Panc1 (cell line): ENCODE measurements at places on chromosomes 5 and 9.

GRCh38 chr9:22216730-22217172, 207.6 kb upstream of the CDKN2B start:
- DNase-seq, result no peak

- peak; percentile 87 for DNase-seq
Observed at GRCh38 chr5:112958093-112959088, 18.2 kb upstream of the DCP2 start.

DNA sequence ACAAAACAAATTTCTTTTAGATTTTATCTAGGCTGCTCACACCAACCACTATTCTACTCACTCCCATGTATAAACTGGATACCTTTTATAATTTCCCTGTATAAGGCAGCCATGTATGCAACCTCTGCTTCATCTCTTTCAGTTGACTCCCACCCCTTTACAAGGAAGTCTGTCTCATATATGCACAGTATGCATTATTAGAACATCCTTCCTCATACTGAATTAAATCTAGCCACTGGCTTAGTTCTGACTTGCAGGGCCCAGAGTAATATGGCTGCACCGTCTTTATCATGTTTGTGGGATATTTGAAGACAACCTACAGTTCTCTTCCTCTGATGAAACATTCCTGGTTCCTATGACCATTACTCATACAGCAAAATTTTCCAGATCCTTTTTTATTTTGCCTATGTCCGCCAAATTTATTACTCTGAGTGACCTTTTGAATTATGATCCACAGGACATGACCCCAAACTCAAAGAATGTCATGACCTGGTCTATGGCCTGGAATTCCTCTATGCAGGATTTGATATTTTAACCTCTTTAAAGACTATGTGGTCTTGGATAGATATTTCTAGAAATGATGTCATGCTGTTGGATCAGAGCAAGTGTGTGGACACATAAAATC, 76.6 kb upstream of the ITGA1 start:
- DNase-seq, result no peak

- DNase-seq, result no peak
Observed at GRCh38 chr5:177431317-177432142, 5.1 kb downstream of the GRK6 start.

- no peak for DNase-seq
Observed at GRCh38 chr5:98187945-98188344, 585.5 kb upstream of the RGMB start.

GRCh38 chr5:36373527-36374086, 71.9 kb upstream of the RANBP3L start:
- DNase-seq, result no peak

DNA sequence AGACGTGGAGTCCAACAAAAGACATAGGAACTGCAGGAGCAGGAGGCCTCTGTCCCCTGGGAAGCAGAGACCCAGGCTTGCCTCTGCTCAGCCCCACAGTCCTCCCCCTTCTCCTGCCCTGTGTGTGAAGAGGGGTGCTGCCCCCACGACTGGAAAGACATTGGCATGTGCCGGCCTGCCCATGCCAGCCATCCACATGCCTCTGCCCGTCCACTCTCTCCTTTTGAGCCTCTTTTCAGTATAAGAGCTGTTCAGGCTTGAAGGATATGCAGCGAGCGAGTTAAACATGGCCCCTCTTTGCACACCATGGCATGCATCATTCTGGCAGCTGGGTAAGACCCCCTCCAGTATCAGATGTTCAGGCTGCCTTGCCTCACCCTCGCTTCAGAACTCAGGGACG, 159.7 kb upstream of the OTULINL start:
- no peak for DNase-seq

- DNase-seq, result no peak
Observed at GRCh38 chr5:30968971-30969370, 224.5 kb upstream of the CDH6 start.

DNA sequence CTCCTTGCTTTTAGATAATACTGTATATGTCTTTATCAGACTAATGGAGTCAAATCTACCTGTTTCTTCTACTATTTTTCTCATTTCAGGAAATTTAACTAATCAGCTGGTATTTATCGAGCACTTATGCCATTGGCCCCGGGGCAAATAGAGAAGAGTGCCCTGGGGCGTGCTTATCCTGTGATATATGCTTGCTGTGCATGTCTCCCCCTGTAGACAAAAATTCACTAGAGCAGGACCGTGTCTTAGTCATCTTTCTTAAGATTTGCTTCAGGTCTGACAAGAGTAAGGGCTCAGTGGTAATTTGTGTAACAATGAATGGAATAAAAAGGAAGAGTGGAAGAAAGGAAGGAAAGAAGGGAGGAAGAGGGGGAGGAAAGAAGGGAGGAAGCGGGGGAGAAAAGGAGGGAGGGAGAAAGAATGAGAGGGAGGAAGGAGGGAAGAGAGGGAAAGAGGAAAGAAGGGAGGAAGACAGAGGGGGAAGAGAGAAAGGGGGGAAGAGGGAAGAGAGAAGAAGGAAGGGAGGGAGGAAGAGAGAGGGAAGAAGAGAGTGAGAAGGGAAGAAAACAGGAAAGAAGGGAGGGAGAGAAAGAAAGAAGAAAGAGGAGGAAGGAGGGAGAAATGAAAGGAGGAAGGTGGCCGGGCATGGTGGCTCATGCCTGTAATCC, 295.7 kb upstream of the PANK3 start:
- DNase-seq, result no peak

- DNase-seq, result no peak
Observed at GRCh38 chr5:56589481-56589860, 225.9 kb upstream of the MAP3K1 start.

DNA sequence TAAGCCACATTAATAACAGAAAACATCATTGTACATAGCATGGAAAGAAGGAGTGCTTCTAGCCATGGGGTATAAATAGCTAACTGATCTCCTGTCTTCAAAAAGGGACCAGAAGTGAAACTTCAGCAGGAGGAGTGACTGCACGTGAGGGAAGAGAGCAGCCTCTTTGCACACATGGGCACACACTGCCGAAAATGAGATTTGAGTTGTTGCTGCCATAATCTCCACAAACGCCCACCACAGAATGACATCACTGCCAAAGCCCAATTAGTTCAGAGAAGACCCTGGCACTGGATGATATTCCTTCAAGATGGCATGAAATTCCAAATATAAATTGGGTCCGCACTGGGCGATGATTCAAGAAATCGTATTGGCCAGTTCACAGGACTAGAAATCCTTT, 238.9 kb upstream of the NR4A3 start:
- DNase-seq, result no peak

DNA sequence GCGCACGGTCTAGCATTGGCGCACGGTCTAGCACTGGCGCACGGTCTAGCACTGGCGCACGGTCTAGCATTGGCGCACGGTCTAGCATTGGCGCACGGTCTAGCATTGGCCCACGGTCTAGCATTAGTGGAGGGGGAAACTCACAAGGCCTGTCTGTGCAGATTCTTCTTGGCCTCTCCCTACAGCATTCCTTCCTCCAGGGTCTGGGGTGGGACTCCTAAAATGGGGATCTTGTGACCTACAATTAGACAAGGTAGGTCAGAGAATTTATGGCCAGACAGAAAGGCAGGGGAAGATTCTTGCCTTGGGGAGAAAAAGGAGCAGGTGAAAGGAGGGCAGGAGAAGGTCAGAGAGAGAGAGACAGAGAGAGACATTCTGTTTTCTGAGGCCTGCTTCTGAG, 5.4 kb upstream of the GBGT1 start:
- no peak for DNase-seq

- DNase-seq, result no peak
Observed at GRCh38 chr9:126157826-126158587, 168.6 kb upstream of the MVB12B start.

- no peak for DNase-seq
Observed at GRCh38 chr9:76573905-76574760, 115.2 kb downstream of the GCNT1 start.

- no peak for DNase-seq
Observed at GRCh38 chr9:21811914-21812313, 9.5 kb downstream of the MTAP start.

DNA sequence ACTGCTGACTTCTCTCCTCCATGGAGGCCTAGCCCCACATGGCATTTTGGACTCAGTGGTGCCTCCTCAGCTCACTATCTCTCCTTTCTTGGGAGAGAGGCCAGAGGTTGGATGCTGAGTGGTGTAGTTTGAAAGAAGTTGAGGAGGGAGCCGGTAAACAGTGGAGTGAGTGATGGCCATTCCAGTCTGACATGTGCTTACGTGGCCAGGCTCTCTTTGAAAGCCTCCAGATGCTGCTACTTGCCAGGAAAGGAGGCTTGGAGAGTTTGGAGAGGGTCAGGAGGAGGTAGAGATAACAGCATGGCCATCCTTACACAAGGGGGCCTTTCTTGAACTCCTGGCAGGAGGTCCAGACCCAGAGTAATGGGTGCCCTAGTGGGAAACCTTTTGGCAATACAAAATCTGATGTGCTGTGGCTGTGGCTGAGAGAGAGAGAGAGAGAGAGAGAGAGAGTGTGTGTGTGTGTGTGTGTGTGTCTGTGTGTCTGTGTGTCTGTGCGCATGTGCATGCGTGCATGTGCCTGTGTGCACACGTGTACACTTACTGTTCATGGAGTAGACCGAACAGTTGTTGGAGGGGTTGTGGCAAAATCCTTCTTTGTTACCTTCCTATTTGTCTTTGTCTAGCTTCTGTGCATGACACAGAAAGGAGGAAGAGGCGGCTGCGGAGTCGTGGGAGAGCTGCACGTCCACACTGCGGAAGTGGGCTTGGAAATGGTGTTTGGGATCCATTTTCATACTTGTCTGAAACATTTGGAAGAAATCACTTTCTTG, 37.8 kb downstream of the RALGPS1 start:
- no peak for DNase-seq

DNA sequence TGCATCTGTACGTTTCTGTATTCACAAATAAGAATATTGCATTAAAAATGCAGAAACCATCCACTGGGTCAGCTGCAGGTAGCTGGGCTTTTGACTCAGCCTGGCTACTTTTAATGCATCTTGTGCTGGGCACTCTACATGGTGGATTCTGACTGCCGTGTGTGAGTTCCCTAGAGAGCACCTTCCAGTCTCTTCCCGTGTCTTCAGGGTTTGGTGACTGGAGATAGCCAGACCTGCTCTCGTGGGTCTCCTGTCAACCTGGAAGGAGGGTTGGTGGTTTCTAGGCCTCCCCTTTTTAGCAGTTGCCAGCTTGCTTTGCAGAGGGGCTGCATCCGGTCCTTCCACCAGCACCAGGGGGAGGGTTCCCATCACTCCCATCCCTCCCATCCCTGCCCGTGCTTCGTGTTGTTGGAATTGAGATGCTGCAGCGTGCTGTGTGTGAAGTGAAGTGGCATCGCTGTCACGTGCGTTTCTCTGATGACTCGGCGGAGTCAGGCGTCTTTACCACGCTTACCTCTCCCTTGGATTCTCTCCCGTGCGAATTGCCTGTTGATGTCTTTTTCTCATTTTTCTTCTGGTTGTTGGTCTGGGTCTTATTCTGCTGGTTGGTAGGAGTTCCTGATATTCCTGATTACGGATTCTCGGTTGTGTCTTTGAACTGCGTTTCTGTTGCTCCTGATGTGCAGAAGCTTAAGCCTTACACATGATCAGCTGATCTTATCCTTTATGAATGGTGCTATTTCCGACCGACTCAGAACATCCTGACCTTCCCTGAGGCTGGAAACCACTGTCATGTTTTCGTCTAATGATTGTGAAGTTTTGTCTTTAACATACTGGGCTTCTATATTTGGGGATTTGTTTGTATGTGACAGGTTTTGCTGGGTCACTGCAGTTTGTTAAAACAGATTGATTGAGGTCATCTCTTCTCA, 16.9 kb downstream of the FBXW5 start:
- no peak for DNase-seq

GRCh38 chr9:98516897-98517503, 191.7 kb downstream of the GABBR2 start:
- DNase-seq, result no peak

GRCh38 chr5:57304931-57305330, 131.1 kb downstream of the GPBP1 start:
- no peak for DNase-seq

DNA sequence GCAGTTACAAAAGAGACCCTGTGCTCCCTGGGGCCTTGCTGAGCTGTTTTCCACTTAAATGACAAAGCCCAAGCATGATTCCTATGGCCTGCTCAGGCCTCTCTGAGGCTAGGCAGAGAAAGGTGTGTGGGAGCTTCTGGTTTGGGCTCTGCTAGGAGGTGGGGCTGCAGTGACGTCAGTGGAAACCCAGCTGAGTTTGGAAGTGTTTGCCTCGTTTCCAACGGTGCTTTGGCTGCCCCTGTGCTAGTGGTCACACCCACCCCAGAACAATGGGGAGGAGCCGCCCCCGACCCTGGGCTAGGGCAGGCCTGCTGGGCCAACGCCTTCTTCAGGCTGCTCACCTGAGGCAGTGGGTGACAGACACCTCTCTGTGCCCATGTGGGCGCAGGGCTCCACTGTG, 10.4 kb downstream of the ANGPTL2 start:
- no peak for DNase-seq

GRCh38 chr9:138117836-138118235, 240.3 kb downstream of the CACNA1B start:
- DNase-seq, result no peak

- DNase-seq, result no peak
Observed at GRCh38 chr9:6884101-6884500, 126.3 kb downstream of the KDM4C start.

DNA sequence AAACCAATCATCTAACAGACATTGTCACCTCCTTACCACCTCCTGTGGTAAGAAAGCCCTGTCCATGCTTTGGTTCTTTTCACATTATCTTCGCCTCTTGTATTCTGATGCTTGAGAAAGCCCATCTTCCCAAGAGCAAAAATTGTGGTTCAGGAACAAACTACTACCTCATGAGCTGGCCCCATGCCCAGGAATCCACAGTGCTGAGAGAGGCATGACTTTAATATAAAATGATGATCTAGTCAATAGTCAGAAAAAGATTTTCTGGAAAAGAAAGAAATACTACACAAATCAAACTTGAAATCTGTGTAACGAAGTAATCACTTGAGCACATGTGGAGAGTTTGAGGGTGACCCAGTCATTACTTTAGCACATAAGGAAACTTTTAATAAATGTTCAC, 94.7 kb downstream of the FGF10 start:
- no peak for DNase-seq

DNA sequence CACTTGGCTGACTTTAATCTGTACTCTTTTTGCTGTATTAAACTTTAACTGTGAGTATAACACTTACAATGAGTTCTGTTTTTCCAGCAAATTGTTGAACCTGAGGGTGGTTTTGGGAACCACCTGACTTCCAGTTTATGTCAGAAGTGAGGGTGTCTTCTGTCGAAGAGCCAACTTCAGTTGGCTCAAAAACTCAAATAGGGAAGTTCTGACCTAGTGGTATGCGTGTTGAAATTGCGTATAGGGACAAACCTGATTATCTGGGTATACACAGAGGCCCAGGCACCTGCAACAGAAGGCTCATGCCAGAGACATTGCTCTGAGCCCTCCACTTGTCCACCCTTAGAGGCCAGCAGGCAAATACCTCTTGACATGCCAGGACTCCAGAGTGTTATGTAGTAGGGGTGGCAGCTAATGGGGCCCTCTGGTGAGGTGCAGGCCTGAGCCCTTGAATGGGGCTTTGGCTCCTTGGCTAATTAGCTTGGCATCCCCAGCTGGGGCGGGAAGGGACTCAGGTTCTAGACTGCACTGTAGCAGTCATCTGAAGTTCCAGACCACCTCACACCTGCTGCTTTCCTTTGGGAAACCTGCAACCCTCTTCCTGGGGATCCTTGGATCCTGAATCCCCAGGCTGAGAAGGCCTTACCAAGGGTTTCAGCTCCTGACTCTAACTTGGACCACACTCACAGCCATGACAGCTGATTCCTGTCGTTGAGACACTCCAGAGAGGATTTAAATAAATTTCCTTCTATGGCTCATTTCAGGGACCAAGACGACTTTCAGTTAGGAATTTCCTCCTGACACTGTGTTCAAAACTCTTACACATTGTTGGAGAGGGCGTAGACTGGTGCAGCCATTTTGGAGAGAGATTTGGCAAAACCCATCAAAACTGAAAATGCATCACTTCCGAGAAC, 189.6 kb downstream of the HSPA4 start:
- no peak for DNase-seq
